ENCODE measurements at places on chromosomes 4 and X.

- no peak for DNase-seq
Observed at GRCh38 chr4:23040539-23040938, 347.8 kb downstream of the GBA3 start.

GRCh38 chr4:120692964-120693363 lies 229.6 kb downstream of the PRDM5 start:
- no peak for DNase-seq

DNA sequence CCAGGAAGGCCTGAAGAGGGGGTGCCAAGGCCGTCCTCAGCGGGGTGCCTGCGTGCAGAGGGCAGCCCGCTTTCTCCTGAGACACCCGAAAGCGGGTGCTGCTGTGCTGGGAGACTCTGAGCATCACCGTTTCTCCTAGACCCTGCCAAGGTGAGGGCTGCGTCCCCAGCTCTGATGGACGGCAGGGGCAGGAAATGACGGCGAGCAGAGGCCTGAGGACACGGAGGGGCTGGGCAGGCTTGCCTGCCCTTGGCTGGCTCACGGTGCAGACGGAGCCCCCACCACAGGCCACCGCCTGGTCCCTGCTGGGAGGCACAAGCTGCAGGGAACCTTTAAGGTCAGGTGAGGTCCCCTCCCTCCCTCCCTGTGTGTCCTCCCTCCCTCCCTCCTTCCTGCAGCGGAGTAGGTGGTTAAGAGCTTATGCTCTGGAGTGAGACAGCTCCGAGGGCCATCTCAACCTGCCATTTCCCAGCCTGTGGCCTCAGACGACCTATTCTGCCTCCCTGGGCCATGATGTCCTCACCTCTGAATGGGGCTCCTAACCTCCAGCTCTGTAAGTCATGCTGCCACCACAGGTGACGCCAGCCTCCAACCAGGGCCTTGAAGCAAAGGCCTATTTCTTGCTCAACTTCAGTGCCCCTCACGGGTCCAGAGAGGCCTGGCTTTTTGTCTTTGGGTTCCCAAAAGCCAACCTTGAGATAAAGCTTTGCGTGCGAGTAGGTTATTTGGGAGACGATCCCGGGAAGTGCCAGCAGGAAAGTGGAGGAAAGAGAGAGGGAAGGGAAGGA lies 54.2 kb upstream of the GRPEL1 start:
- no peak for DNase-seq

DNA sequence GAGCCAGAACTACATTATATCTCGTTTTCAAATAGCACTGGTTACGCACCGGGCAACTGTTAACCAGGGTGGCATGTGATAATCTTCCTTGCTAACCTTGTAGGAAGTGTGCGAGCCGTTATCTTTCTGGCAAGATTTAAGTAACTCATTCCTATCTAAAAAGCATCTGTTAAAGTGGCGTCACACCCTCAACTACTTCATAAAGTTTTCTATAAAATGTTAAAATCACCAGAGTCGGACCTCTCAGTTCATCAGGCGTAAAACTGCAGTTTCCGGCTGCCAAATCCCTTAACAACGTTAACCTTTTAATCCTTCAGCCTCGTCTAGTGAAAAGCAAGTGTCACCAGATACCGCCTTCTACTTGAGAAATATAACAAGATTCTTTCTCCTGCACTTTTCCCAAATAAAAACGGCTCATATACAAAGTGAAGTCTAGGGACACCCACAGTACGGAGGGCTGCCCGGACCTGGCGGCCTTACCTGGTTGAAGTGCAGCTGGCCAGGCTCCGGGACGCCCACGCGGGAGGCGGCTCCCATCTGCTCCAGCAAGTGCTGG lies 1.2 kb downstream of the SLC39A8 start:
- peak; percentile 83 for DNase-seq

DNA sequence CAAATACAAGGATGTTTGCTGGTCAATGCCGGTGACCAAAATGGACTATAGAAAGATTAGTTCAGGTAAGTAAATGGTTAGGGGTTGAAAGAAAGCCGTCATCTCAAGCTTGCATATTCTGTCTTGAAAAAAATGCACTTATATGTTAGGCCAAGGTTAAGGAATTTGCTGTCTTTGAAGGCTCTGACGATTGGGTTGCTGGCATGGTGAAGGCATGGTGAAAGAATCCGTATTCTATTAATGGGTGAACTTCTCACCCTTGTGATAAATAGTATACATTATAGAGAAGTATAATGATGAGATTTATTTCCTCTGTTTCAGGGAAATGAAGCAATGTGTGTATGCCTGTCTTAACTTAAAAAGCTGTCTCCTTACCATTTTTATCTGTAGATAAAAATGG lies 132.6 kb downstream of the ADGRL3 start:
- no peak for DNase-seq

DNA sequence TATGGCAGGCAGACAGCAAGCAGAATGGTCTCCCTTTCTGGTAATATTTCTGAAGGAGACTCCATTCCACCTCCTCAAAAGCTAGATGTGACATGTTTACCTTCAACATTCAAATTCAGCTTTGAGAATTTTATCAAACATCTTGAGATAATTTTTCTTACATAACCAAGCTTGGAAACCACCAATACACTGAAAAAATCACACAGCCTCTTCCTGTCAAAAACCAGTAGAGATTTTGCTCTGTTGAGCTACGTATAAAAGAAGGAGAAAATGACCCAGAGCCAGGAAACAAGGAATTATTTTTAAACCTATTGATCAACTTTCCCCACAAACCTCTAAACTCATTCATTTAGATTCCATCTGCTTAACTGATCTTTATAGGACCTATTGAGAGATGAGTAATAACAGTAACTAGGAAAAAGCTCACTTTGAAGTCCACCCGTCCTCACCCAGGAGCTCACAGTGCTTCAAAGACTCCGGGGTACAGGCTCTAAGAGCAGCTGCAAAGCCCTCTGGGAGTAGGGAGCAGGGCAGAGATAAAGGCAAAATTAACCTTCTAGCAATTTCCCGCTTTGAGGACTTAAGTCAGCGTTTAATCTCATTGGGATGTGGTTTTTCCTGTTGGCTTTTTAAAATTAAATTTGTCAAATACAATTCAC lies 318.2 kb upstream of the RASGEF1B start:
- no peak for DNase-seq

DNA sequence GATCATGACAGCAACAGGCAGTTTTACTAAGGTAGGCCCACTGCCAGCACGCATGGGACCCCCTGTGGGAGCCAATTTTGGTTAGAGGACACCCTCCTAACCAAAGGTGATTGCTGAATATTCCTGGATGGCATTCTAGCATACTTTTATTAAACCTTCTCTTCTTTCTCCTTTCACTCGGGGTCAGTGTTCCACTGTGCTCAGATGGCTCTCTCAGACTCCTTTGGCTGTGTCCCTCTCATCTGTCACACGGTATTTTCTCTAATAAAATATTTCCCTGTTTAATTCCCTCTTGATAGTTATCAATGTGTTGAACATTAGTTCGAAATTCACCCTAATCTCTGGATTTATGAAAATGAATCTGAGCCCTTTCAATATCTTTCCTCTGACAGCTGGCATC lies 1315.3 kb downstream of the FSTL5 start:
- no peak for DNase-seq

DNA sequence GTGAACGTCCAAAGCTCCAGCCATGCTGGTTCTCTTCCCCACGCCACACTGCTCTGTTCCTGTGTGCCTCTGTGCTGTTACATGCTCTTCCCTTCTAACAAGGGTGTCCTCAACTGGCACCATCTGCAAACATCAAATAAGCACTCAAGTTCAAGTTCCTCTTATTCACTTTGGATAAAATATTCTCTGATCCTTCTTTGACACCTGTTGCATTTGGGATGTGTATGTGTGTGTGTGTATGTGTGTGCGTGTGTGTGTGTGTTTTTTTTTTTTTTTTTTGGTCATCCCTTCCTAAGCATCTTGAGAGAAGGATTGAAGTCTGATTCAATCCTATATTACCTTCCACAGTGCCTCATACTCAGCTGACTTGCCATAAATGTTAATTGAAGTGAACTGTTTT lies 204.0 kb upstream of the ANXA3 start:
- DNase-seq, result no peak

- no peak for DNase-seq
Observed at GRCh38 chr4:130336585-130337217, 1240.7 kb downstream of the C4orf33 start.

Measured in activated CD4-positive, alpha-beta T cell treated with anti-CD3 and anti-CD28 coated beads for 48 hours (primary cell).